ENCODE measurements at places on chromosomes 4 and X.

GRCh38 chr4:80566203-80566872 lies 230.8 kb downstream of the CFAP299 start:
- DNase-seq = no peak

GRCh38 chrX:41445171-41445570 lies 2.0 kb upstream of the NYX start:
- DNase-seq = no peak

DNA sequence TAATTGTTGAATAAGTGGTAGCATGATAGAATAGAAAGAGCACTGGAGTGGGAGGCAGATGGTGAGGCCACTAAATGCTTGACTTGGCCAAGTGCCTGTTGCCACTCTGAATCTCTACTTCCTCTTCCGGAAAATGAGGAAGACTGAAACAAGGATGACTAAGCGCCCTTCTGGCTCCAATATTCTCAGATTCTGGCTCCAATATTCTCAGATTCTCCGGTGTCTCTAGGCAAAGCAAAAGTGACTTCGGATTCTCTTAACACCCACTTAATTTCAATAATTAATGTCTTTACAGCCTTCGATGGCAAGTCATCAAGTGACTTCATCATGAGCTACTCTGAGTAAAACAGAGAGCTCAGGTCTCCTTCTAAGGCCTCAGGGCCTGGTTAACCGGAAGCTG lies 402.2 kb upstream of the FGF13 start:
- DNase-seq = no peak

- no peak for DNase-seq
Measured at GRCh38 chrX:129318375-129318774, 204.9 kb downstream of the SMARCA1 start.

- no peak for DNase-seq
Measured at GRCh38 chrX:140040386-140040785, 75.1 kb upstream of the CXorf66 start.

DNA sequence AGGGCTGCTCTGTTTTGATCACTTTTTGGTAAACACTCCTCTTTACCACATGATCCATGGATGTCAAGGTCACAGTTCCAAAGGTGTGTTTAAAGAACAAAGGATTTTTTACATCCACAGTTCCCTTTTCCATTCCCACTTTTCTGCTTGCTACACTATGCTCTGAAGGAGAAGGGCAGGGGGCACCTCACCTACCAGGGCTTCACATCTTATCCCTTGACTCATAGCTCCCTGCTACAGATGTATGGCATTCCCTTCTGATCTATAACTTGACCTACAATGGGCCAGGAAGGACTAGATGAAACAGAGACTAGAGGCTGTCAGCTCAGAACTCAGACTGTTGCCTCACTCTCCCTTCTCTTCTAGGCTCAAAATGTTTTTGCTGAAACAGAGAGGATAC lies 233.1 kb upstream of the RPS6KA3 start:
- no peak for DNase-seq

DNA sequence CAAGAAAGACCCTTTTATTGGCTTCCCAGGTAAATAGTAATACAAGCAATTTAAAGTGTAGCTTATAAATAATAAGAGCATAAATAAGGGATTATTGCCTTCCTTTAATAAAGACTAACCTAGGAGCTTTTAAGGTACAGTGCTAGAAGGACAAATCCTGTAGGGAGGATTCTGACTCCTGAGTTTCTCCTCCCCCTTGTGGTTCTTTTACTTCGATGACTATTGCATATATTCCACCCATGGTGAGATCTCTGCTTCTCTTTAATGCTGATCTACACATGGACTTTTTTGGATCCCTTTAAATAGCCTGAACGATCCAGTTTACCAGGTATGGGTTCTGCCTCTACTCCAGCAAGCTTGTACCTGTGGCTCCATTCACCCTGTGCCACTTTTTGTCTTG lies 2.5 kb downstream of the GALNT7 start:
- no peak for DNase-seq

DNA sequence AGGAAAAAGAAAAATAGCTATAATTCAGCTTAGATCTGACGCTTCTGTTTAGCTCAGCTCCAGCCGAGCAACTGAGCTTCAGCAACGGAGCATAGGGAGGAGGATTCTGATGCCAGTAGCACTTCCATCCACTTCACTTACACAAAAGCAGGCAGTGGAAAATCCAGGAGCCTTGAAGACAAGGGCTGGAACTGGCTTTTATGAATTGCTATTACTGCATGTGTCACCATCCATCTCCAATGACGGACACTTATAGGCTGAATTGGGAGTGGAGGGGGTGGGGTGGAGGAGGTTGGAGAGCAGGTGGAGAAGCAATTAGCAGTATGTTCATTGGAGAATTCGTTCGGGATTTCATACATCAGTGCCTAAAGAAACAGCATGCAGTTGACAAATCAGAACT lies 15.6 kb downstream of the ENOX2 start:
- no peak for DNase-seq

DNA sequence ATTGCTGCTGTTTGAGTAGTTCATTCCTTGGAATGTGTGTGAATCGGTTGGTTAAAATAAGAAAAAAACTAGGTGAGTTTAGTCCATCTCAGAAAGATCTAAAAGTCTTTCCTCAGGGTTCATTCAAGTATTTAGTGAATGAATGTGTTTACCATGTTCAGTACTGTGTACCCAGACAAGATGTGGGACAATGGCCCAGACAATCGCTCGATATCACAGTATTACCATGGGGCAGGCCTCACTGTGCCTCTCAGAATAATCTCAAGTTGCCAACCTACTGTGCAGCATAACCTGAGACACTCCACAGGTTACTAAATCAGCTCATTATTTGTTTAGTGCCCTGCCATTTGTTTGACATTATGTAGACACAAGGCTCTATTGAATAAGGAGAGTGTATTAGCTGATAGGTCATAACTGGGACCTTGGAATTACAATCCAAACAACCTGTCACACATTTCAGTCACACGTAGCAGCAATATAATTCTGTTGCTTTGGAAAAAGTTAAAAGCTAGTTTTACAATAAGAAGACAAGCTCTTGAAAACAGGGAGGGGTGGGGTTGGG lies 24.9 kb upstream of the AMOT start:
- DNase-seq = no peak

- DNase-seq = no peak
Measured at GRCh38 chr4:160826339-160826679, 1337.5 kb downstream of the FSTL5 start.

DNA sequence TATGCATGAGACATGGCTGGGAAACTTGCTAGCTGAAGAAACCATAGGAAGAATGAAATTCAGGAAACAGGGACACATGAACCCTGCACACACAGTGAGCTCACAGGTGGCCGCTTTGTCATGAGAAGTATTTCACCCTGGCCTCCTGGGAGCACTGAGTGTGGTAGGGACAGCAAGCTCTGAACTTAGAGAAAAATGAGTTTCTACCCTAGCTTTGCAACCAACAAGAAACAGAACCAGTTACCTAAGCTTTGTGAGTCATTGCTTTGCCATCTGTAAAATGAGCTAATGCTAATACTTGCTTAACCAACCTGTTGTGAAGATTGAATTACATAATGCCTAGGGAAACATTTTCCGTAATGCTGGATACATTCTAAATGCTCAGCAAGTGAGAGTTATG lies 206.6 kb upstream of the HS3ST1 start:
- DNase-seq = no peak

GRCh38 chr4:108272046-108272445 lies 103.3 kb upstream of the LEF1 start:
- no peak for DNase-seq

- no peak for DNase-seq
Measured at GRCh38 chr4:24642981-24643547, 58.7 kb upstream of the DHX15 start.

GRCh38 chr4:77819404-77819842 lies 255 bp upstream of the CNOT6L start:
- no peak for DNase-seq

DNA sequence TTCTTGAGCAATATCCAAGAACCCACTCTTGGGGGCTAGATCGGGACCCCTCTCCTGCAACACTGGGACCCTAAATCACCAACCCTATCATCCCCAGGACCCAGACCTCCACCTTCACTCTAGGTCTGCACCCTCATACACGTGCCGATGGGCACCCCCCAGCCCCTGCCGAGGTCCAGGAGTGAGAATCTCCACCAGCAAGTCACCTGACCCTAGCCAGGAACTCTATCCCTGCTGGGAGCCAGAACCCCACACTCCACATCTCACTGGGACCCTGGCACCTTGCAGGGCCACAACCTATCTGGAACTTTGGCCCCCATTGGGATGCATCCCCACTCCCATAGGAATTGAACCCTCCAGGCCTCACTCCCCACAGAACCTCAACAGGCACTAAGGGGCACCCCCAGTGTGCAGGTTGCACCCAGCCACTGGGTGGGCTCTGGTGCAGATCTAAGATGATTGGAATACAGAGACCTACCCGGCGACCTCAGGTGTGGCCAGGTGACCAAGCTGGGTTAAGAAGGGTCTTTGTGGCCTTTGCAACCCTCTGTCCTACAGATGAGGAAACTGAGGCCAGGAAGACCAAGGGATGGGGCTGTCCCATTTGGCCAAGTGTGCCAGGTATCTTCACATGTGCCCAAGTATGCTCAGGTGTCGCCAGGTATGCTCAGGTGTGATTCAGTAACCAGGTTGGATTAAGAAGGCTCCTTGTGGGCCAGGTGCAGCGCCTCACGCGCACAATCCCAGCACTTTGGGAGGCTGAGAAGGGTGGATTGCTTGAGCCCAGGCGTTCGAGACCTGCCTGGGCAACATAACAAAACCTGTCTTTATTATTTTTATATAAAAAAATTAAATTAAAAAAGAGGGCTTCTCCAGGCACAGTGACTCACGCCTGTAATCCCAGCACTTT lies 3.1 kb upstream of the DHRSX start:
- DNase-seq = no peak

- DNase-seq = no peak
Measured at GRCh38 chr4:16794816-16795445, 103.5 kb downstream of the LDB2 start.

GRCh38 chr4:162221148-162221547 lies 57.3 kb upstream of the FSTL5 start:
- no peak for DNase-seq

DNA sequence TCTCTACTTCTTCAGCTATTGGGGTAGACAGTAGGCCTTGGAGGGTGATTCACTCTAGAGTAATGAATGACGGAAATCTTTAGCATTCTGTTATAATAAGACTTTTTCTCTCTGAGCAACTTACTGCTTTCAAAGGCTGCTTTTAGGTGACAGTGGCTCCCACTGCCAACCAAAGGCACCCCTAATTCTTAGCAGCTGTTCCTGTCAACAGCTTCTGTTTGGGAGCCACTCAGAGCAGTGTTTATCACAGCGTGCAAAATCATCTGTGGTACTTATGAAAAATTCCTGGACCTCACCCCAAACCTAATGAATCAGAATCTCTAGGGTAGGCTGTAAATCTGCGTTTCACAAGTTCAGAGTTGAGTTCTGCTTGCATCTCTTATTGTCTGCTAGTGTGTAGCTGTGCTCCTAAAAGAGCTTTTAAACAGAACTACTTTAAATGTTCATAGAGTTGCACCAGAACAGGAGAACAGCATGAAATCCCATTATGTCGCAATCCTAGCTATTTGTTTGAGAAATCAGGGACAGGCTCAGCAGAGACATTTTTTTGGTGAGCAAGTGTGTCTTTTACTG lies 52.8 kb upstream of the POU4F2 start:
- no peak for DNase-seq

DNA sequence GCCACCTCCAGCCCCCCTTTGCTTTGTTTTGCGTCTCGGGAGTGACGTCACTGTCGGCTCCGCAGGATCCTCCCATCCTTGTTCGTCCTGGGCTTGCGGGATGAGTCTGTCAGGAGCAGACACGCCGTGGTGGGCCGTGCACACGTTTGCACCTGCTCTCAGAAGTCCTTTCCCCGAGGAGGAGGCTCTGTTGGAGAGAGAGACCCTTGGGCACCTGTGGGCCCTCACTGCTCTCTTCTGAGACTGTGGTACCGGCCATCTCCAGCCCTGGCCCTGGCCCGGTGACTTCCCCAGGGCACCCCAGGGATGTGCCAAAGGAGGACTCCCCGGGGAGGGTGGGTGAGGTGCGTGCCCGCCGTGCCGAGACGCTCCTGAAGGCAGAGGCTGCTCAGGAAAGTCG lies 76.1 kb upstream of the PPP2R3B start:
- no peak for DNase-seq

GRCh38 chr4:3419836-3420605 lies 21.7 kb upstream of the HGFAC start:
- DNase-seq = no peak

GRCh38 chr4:244471-244870 lies 60.8 kb downstream of the ZNF732 start:
- DNase-seq = no peak

GRCh38 chr4:5267408-5267807 lies 216.1 kb downstream of the STK32B start:
- no peak for DNase-seq

- DNase-seq = no peak
Measured at GRCh38 chr4:25123236-25123635, 37.0 kb downstream of the SEPSECS start.

GRCh38 chr4:11469650-11470437 lies 41.1 kb upstream of the HS3ST1 start:
- DNase-seq = no peak

DNA sequence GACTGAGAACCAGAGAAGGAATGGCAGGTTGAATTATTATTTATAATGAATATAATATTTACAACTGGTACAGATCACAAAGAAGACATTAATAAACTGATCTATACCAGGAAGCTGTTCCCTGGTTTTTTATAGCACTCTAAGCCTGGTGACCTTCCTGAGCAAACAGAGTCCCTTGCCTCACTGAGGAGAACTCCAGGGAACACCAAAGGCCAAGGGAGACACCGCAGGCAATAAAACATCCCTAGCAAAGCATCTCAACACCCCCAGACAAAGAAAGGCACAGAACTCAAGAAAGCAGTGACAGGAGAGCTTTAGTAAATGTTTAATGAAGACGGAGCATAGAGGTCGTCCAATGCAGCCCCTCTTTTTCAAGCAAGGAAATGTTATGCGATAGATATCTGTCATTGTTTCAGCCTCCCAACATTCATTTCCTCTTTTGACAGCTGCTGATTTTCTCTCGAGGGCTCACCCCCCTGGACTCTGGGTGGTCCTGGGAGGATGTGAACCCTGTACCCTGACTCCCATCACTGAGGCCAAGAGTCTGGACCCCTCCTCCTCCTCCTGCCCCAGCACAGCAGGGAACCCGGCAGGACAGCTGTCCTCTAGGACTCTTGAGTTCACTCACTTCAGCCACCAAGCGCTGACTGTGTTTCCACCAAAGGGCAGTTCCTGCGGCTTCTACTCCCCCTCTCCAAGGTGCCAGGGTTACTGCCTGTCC lies 342.5 kb upstream of the GATB start:
- no peak for DNase-seq

All from vagina (tissue), 2 donors.